NCI-H1417 (cell line): ENCODE measurements at places on chromosomes 4 and X.

DNA sequence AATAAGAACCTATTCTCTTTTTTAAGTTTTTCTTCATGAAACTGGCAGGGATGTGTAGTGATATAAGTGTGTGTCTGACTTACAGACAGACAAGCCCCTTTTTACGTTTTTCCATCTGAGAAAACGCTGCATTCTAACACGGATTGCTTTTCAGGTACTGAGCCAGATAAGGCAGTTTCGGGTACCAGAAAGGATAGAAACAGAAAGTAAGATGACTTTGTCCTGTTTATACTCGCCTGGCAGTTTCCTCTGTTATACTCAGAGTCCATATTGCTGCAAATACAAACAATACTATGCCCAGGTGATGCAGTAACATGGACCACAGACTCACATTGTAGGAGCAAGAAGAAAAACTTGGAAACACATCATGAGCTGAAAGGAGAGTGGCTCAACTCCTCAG, 2320.6 kb upstream of the AGA start:
- DNase-seq: no peak

DNA sequence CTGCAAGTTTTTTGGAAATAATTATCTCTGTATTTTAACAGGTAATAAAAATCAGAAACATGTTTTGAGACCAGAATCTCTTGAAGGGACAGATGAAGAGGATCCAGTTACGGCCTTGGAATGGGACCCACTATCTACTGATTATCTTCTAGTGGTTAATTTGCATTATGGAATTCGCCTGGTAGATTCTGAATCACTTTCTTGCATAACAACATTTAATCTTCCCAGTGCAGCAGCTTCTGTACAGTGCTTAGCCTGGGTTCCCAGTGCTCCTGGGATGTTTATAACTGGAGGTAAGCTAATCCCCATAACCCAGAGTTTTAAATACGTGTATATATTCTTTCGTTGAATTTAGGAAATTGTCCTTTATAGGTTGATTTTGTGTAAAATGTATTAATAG, 59.4 kb downstream of the WDR17 start:
- DNase-seq: no peak

GRCh38 chr4:141913928-141914327, 277.5 kb downstream of the IL15 start:
- DNase-seq: peak; percentile 25

GRCh38 chr4:589219-589963, 13.3 kb upstream of the TMEM271 start:
- no peak for DNase-seq

GRCh38 chr4:17773135-17773698, 8.2 kb downstream of the FAM184B start:
- DNase-seq: peak; percentile 55

DNA sequence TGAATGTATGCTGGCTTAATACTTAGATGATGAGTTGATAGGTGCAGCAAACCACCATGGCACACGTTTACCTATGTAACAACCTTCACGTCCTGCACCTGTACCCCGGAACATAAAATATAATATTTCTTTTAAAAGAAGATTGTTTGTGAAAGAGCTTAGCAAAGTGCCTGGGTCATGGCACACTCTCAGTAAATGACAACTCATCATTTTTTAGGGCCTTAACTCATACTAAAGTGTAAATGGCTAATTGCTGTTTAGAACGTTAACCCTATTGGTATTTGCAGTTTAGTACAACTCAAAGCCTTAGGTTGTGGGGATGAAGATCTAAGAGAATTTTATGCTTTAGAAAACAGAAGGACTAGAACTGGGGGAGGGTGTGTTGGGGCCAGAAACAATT, 67.7 kb downstream of the SEL1L3 start:
- DNase-seq: no peak

GRCh38 chr4:170875868-170876267, 786.1 kb upstream of the AADAT start:
- peak; percentile 35 for DNase-seq

DNA sequence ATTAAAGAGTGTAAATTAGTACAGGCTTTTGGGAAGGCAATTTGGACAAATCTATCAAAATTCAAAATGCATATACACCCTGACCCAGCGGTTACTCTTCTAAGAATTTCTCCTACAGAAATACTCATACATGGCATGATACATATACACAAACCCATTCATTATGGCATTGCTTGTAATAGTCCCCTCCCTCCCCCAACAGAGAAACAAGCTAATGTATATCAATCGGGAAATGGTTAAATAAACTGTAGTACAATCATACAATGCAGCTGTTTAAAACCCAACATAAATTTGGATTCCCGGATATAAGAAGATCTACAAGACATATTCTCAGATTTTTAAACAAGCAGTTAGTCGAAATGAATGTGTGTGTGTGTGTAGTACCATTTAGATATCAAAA, 808 bp downstream of the HUWE1 start:
- no peak for DNase-seq

- no peak for DNase-seq
Observed at GRCh38 chrX:73847991-73848390, 285.0 kb downstream of the CHIC1 start.

- no peak for DNase-seq
Observed at GRCh38 chr4:44961001-44961755, 234.8 kb upstream of the GNPDA2 start.

DNA sequence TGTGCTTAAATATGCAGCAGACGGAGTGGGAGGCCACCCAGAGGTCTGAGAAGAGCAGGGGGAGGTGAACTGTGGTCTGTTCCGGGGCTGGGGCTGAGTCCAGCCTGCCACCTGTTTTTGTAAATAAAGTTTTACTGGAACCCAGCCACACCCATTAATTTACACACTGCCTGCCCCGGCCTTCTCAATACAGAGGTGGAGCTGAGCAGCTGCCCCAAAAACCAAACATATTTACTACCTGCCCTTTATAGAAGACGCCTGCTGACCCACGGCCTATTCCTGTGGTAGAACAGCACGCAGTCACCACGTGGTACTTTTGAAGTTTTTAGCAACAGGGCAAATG, 45.9 kb downstream of the FGFRL1 start:
- no peak for DNase-seq

DNA sequence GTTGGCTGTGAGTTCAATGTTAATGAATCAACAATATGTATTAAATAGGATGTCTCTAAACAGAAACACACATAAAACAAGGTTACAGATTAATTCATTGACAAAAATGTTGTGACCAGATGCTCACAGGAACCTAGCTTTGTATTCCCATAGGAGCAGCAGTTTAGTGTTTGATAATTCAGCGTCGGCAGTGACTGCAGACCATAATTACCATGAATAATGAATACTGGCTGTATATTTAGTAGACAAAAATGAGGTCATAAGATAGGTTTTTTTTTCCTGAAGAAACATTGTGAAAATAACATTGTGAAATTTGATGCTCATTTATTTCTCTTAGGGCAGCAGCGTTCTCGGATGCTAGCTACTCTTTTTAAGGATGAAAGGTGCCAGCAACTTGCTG, 27.8 kb downstream of the COPS4 start:
- no peak for DNase-seq

GRCh38 chr4:81919223-81919622, 447.5 kb upstream of the RASGEF1B start:
- peak; percentile 39 for DNase-seq

DNA sequence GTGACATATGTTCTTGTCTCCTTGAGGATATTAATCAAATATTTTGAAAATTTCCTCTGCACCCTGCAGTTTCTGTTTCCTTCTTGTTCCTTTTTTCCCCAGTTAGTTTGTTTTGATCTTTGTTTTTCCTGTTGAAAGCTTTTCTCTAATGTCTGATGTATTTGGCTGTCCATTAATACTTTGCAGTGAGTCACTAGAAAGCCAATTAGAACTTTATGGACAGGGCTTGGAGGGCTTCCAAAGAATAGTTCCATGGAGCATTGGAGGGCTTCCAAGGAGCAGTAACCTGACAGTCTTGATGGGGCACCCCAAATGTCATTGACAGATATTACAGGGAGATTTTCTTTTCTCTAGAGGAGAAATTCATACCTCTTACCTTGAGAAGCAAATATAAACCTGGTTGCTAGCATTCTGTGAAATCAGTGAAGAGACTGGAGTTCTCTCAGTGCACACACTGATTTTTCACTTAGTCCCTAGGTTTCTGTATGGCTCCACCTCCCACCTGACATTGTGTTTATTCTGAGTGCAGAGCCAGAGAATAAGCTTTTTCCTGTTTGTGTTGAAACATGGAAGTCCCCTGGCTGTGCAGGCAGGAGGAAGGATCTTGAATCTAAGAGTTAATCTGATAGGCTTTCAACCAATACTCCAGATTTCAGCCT, 26.5 kb downstream of the SPARCL1 start:
- DNase-seq: no peak

DNA sequence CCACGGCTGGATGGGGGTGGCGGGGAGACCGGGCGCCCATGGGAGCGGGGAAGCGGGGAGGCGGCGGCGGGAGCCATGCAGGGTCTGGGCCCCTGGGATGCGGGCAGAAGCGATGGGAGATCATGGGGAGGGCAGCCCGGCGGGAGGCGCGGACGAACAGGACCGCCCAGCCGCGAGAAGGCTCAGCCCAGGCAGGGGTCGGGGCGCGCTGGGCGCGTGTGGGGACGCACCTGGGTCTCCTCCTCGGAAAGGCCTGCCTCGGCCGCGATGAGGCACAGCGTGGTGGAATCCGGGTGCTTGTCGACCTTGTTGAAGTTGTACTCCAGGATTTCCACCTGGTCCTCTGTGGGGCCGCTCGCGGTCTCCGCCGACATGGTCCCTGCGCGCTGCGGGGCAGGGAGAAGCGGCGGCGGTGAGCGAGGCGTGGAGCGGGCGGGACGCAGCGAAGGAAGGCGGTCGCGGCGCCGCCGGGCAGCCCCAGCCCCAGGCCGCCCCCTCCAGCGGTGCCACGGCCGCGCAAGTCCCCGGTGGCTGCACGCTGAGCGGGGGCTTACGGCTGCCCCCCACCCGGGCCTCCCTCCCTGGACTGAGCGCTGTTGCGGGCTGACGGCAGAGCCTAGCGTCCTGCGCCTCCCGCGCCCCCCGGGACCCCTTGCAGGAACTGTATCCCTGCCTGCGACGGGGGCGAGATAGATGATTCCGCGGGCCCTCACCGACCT, 25.3 kb downstream of the HOPX start:
- peak; percentile 49 for DNase-seq

DNA sequence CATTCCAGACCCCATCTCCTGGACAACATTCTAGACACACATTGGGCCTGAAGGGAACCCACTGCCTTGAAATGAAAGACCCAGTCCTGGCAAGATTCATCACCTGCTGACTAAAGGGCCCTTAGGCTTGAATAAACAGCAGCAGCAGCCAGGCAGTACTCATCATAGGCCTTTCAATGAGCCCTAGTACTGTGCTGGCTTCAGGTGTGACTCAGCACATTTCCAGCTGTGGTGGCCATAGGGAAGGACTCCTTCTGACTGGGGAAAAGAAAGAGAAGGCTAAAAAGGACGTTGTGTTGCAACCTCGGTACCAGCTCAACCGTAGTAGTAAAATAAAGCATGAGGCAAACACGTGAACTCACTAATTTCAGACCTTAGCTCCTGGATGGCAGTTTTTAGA, 344.0 kb downstream of the ACTRT1 start:
- DNase-seq: peak; percentile 31

DNA sequence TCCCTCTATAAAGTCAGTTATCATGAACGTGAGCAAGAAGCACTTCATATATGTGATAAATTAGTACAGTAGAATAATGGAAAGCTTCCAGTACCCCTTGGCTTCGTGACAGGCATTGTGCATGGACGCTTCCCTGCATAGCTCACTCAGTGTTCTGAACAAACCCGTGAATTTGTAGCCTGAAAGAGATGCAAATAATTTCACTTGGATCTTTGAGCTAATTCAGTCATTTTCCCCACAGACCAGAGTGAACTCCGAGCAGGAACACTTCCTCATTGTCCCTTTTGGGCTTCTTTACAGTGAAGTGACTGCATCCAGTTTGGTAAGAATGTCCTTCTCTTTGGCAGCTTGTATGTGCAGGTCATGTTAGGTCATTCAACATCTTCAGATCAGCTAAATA, 50.1 kb downstream of the ADD1 start:
- no peak for DNase-seq

- no peak for DNase-seq
Observed at GRCh38 chrX:150211988-150212387, 151.1 kb upstream of the MAMLD1 start.

DNA sequence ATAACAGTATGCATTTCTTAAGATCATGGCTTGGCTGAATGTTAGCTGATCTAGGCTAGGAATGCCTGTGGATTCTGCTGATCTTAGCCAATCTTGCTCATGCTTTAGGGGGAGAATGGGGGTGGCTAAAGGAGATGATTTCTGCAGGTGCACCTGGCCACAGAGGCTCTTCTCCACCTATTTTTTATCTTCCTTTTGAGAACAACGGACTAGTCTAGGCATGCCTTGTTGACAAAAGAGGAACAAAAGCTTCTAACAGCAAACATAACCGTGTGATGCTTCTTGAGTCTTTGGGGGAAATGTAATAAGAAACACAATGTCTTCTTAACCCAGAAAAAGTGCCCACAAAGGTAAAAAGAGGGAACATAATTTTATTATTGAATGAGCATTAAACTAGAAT, 743.5 kb downstream of the ARAP2 start:
- peak; percentile 62 for DNase-seq

DNA sequence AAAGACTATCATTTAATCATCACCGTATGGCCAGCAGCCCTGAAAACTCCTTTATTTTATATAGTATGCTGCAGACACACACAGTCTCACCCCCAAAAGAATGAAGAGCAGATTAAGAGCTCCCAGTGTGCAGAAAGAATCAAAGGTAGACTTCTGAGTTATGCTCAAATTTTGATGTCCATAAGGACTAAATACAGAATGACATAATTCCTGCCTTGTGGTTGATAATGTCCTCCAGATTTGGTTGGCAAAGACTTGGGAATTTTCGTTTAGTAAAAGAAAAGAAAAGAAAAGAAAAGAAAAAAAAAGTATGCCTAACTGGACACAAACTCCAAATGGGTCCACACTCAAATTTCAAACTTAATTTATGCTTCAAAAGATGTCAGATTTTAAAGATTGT, 118.1 kb upstream of the PLAC1 start:
- DNase-seq: no peak

GRCh38 chrX:129759576-129760061, 20.1 kb upstream of the SASH3 start:
- no peak for DNase-seq

DNA sequence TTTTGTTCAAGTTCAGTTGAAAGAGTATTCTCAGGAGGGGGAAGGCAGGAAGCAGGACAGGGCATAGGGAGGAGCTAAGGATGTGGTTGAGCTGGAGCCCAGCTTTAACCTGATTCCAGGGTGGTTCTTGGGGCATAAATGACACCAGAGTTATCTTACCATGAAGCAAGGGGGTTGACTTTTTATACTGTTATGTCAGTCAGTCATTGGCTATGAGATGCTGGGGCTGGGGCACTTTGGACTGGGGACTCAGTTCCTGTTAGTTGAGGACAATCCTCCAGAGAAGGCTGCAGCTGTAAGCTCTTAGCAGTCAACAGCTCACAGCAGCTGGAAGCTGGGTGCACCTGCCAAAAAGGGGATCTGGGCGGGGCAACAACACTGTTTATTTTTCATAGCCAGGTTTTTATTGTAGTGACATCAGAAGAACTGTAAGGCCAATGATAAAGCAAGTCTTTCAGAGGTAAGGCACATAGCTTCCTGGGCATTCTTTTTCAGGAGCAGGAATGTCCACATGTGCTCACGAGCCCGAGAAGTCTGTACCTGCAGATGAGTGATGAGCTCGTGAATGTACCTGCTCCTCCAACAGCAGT, 78.5 kb downstream of the MID1IP1 start:
- peak; percentile 73 for DNase-seq
